ENCODE measurements at places on chromosomes 4 and X.

DNA sequence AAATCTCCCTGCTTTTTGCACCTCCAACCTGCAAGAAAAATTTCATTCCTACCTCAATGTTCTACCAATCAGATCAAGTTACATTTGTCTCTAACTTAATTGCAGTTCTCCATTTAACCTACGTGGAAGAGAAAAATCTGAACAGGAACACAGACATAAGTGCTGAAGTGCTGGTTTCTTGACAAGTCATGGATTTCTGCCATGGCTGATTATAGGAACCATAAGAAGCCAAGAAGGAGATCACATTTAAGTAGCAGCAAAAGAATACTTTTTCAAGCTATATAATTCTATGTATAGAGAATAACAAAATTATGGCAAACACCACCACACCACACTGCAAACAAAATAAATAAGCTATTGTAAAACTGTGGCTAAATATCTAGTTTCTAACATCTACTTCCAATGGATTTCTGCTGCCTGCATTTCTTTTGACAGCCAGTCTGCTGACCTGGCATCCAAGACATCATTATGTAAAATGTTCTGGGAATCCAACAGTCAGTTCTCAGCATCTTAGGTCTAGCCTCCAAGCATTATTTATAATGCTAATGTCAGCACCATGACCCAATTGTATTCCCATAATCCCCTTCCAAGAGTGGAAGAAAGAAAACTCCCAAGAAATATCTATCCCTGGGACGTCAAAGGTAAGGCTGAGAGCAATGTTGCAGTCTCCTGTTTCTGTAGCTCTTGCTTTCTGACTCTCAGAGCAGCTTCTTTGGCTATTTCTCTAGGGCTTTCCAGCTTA is 50.8 kb upstream of the GAB1 start:
- DNase-seq, result no peak

DNA sequence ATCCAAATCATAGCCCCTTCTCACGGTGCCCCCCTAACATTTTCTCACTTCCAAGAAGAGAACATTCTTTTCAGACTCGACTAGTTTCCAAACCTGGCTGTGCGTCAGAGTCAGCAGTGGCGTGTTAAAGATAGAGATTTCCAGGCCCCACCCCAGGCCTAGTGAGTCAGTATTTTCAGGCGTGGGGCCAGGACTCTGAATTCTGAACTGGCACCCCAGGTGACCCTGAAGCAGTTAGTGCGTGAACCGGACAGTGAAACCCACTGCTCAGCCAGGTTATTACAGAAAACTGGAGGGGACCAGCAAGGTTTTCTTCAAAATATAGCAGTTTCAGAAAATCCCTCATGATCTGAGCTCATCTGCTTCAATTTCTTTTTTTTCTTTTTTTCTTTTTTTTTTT is 35.0 kb upstream of the BCOR start:
- DNase-seq, result no peak

- peak; percentile 62 for DNase-seq
Observed at GRCh38 chr4:112523764-112524505, 8.0 kb upstream of the NEUROG2 start.

- no peak for DNase-seq
Observed at GRCh38 chrX:70480660-70481018, 36.0 kb downstream of the DLG3 start.

DNA sequence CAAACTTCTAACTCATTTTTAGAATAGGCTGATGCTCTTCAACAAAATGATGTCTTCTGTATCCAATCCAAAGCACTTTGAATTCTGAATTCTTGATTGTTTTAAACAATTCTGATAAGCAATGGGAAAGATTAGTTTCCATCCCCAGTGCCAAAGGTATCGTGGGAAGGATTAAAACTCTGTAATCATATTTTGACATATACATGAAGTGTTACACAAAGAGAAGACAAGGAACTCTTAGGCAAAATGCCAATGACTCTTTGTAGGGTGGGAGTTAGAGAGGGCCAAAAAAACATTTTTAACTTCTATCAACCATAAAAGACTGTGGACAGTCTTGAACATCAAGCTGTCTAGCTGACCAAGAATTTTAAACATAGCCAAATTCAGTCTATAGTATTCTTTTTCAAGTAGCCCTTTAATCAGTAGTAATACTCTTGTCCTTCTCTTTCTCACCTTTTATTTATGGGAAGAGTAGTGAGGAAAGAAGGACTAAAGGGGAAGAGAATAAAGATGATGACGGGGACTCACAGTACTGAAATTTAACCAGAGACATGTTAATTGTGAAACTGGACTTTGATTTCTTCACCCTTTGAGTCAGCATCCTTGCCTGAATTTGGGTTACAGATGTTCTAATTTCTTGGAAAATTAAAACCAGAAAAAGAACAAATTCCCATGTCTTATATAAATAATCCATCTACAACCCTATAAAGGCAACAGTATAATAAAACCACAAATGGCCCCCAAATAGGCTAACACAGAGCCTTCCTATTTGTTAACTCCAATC is 51.8 kb upstream of the VEGFD start:
- DNase-seq, result no peak

DNA sequence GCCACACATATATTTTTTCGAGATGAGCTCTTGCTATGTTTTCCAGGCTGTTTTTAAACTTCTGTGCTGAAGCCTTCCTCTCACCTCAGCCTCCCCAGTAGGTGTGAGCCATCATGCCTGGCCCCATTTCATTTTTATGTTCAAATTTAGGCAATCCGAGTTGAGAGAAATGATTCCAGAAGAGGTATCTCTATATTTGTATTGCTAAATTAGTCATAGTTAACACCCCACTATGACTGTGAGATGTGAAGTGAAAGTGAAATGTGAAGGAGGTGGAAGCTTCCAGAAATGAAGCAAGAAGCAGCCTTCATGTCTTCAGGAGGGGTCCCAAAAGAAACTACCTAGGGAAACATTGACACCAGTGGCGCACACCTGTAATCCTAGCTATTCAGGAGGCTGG is 17.7 kb downstream of the APELA start:
- DNase-seq, result no peak

DNA sequence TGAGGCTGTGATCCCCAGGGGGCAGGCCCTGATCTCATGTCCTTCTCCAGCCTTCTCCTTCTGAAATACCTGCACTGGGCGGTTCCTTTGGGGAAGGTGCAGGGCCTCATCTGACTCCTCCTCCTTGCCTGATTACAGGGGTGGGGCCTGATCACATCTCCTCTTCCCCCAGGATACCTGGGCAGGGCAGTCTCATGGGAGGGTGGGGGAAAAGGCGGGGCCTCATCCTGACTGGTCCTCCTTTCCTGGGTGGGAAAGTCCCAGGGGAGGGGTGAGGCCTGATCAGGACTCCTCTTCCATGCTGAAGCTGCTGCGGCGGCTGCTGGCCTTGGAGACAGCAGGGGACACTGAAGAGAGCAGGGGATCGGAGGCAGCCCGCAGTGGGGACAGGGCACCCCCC is 13.3 kb downstream of the TFE3 start:
- no peak for DNase-seq

DNA sequence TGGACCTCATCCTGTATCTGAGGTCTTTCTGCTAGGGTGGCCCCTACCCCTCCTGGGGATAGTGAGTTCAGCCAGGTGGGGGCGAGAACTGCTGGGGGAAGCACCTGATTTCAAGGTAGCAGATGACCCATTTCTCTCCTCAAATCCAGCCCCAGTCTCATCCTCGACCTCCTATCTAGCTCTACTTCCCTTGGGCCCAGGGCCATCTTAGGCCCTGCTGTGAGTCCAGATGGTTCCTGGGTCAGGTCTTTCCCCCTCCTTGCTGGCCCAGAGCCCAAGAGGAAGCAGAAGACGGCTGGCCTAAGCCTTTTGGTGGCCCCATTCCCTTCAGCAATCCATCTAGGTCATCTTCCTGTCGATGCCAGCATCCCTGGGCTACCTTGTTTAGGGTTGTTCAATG is 3.3 kb downstream of the CDK16 start:
- DNase-seq, result no peak

DNA sequence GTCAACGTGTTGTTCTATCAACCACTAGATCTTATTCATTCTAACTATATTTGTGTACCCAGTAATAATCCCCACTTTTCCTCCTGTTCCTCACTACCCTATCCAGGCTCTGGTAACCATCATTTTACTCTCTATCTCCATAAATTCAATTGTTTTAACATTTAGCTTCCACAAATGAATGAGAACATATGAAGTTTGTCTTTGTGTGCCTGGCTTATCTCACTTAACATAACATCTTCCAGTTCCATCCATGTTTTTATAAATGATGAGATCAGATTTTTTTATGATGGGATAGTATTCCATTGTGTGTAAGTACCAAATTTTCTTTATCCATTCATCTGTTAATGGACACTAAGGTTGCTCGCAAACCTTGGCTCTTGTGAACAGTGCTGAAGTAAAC is 59.9 kb upstream of the IBSP start:
- no peak for DNase-seq

DNA sequence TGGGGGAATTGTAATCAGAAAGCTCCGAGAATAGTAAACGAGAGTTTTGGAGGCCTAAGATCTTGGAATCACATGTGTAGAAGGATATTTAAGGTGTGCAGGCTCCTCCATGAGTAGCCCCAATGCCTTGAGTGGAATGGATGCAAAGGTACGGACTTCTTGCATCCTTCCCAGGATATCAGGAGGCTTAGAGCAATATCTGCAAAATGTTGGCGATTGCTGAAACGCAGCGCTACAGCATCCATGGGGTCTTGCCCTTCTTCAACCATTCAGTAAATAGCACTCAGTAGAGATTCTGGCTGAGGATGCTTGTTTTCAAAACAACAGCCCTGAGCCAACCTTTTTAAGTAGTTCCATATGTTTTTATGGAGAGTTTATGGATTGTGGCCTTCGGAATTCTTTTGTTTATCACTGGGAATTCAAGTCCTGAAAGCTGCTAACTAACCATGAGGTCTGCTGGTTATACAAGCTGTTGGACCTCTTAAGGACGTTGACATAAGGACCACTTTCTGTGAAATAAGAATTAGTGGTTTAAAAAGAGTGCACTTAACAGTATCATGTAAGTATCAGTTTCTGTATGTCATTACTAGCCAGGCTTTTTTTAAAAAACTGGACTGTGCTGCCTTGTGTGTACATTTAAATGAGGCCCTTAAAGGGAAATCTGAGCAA is 228.8 kb upstream of the PGRMC2 start:
- DNase-seq, result no peak

DNA sequence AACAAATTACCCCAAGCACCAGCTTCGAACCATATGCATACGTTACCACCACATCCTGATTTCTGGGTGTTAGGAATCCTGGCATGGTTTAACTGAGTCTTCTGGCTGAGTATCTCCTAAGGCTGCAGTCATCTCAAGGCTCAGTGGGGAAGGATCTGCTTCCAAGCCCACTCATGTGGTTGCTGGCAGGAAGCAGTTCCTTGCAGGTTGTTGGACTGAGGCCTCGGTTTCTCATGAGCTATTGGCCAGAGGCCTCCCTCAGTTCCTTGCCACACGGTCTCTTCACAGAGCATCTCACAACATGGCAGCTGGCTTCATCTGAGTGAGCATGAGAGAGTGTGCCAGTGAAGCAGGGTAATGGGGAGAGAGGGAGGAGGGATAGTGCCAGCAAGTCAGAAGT is 96.1 kb upstream of the MTM1 start:
- no peak for DNase-seq

GRCh38 chrX:155744534-155744933 is 131.8 kb upstream of the TMLHE start:
- DNase-seq, result no peak

DNA sequence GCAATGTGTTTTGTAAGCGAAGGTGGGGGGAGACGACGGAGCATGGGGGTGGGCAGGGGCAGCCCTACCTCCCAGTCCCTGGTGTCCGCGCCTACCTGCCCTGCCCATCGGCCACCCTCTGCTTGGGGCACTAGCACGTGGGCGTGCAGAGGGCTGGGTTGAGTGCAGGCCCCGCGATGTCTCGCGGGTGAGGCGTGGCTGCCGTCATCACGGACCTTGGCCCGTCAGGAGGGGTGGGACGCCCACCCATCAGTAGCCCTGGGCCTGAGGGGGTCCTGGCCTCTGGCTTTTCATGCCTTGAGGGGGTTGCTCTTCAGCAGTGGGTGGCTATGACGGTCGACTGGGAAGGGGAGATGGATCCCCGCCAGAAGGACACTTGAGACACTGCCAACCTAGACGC is 36.1 kb upstream of the GEMIN8 start:
- no peak for DNase-seq

DNA sequence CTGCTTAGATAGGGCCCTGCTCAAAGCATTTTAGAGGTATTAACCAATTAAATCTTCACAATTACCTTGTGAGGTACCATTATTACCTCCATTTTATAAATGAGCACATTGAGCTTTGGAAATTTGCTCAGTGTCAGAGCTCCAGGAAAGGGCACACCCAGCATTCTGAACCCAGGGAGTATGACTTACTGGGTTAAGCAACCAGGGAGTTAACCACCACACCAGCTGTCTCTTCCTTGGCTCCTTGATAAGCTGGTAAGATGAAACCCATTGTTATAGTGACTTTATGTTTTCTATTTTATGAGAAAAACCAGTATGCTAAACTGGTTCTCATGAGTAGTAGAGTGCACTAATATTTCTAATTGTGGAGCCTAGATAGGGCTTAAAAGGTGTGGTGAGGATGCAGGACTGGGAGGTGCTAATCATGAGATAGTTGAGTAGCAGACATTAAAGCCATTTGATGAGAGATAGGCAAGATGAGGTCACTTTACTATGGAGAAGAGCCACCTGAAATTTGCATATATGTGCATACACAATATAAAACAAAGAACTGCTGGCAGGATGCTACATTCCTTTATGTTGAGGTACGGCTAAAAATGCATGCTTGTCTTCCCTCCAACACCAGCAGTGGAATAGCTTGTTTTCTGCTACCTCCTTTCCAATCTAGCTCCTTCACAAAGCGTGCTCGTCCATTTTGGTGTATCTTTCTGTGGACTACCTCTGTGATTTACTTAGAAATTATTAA is 556.1 kb downstream of the SPRY1 start:
- DNase-seq, result no peak

DNA sequence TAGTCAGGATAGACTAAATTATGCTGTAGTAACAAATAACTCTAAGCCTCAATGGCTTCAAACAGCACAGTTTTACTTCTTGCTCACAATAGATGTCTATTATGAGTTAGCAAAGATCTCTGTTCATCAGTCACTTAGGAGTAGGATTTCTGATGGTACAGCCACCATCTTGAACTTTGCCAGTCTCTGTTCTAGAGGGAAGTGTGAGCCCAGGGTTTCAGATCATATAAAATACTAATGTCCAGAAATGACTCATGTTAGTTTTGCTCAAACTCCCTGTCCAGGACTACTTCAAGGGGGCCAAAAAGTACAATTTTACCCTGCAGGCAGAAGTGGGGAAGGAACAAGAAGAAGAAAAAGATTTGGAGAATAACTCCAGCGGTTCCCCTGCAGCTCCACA is 77.1 kb upstream of the LSM6 start:
- no peak for DNase-seq

- no peak for DNase-seq
Observed at GRCh38 chrX:132094164-132094563, 33.7 kb downstream of the FRMD7 start.

GRCh38 chr4:1474126-1475090 is 68.2 kb upstream of the NKX1-1 start:
- no peak for DNase-seq

- no peak for DNase-seq
Observed at GRCh38 chrX:13473442-13474163, 95.8 kb upstream of the EGFL6 start.

- DNase-seq, result no peak
Observed at GRCh38 chr4:151304226-151304625, 21.2 kb downstream of the SH3D19 start.

Measured in NCI-H1048 (cell line).